Thyroid gland (tissue), 4 donors: ENCODE measurements at places on chromosomes 4 and X. TPM values are rescaled to one million over a fixed set of nuclear protein-coding genes. Genes with fewer than 3 reads are reported as not detected.

DNA sequence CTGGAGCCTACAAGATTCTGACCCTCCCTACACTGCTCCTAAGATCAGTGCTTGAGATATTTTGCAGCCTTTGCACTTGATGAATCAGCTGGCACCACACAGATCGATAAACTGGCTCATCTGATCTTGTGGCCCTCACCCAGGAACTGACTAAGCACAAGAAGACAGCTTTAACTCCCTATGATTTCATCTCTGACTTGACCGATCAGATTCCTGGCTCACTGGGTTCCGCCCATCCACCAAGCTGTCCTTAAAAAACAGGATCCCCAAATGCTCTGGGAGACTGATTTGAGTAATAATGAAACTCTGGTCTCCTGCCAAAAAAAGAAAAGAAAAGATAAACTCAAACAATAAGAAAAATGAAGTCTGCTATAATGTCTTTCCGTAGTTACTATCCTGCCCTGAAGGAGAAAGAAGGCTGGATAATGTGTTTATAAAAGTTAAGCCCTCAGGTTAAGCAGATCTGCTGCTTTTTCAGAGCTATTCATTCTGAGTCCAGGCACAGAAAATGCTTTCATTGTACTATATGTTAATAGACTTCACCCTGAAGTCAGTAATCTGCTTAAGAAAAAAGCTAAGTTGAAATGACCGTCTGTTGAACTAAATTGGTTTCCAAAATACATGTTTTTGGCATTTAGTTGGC, 795.2 kb downstream of the TRIML1 start:
- H3K27me3 ChIP-seq, result no peaks in the 10 kb centered on the region
- no peak overlapping the region for H3K27ac ChIP-seq
- H3K4me1 ChIP-seq, result no peaks in the 10 kb centered on the region

DNA sequence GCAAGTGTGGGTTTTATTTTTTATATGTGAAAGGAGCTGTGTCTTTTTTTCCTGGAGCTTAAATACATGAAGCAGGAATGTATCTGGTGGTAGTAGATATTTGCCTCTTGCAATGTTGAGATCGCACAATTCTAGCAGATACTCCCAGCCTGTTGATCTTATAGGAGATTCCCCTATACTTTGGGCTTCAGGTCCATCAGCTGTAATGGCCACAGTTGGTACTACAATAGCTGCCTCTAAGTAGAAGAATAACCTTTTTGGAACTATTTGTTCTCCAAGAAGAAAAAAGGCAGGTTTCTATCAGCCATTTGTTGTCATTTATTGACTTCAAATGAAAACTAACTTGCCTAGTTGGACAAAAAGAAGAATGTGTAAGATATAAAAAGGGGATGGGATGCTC, 37.7 kb downstream of the LIMCH1 start:
- H3K36me3 ChIP-seq, result no peaks in the 10 kb centered on the region
- DNase-seq, result no peak
- no peak overlapping the region for H3K27ac ChIP-seq
- H3K4me1 ChIP-seq, result peaks cover 16% of the 10 kb centered on the region
- no peak overlapping the region for H3K4me3 ChIP-seq
- no peaks in the 10 kb centered on the region for H3K27me3 ChIP-seq

- no peak overlapping the region for H3K4me3 ChIP-seq
- H3K27ac ChIP-seq, result no peak overlapping the region
- H3K4me1 ChIP-seq, result no peaks in the 10 kb centered on the region
- peaks cover 3% of the 10 kb centered on the region for H3K27me3 ChIP-seq
- no peak for DNase-seq
- H3K36me3 ChIP-seq, result no peaks in the 10 kb centered on the region
Measured at GRCh38 chr4:72468904-72469502, 100.0 kb downstream of the ADAMTS3 start.

- no peak overlapping the region for H3K4me3 ChIP-seq
- peaks cover 71% of the 10 kb centered on the region for H3K36me3 ChIP-seq
- no peaks in the 10 kb centered on the region for H3K27me3 ChIP-seq
- H3K27ac ChIP-seq, result no peak overlapping the region
Measured at GRCh38 chr4:3228881-3229280, 20.1 kb upstream of the MSANTD1 start.

The SRPX2 gene
- total RNA-seq, result 13.1 TPM

The P2RY8 gene
- 3.5 TPM for total RNA-seq
